HL-60 (cell line): ENCODE measurements at places on chromosomes 1 and 21.
A peak's percentile ranks its signal among the peaks of the same experiment; 100 is the strongest.

- DNase-seq = no peak
These were observed 2.0 kb upstream of the C1orf174 start for GRCh38 chr1:3902111-3902511.

- peak; percentile 46 for DNase-seq
These were observed 15.3 kb upstream of the RNF187 start for GRCh38 chr1:228471762-228472398.

DNA sequence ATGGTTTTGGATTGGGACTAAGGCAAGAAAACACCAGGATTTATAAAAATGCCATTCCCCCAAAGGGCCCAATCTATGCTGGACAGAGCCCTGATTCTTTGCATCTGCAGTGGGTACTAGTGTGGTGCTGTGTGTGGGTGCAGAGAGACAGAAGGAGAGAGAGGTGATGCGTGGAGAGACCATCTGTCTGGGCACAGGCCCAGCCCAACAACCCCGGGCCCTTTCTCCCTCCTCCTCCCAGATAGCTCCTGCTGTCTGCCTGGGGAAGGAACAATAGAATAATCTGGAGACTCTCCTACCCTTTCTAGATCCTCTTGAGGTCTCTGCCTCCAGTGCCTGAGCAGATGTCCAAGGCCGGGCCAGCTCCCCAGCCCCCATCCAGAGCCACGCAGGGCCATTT is 15.1 kb downstream of the KIAA1614 start:
- DNase-seq = no peak

DNA sequence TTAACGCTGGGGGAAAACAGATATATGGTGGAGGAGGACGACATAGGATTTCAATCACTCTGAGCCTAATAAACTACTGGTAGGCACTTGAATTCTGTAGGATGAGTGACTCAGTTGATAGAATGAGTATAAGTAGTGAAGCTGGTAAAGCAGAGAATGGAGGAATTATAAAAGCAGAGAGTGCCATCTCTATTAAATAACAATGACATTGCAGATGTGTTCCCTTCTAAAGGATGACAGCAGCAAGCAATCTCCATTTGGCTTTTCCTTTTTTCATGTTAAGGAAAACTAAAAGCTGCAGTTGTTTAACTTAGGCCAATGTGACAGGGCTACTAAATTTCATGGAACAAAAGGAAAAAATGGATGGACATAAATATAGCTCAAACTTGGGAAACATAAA is 17.5 kb downstream of the ZBTB8OS start:
- no peak for DNase-seq

- no peak for DNase-seq
These were observed 16.6 kb downstream of the SLC6A17 start for GRCh38 chr1:110166861-110167260.

GRCh38 chr1:24393892-24394291 is 19.7 kb downstream of the STPG1 start:
- DNase-seq = no peak

- no peak for DNase-seq
These were observed 390.7 kb upstream of the ZP4 start for GRCh38 chr1:238281418-238281817.

DNA sequence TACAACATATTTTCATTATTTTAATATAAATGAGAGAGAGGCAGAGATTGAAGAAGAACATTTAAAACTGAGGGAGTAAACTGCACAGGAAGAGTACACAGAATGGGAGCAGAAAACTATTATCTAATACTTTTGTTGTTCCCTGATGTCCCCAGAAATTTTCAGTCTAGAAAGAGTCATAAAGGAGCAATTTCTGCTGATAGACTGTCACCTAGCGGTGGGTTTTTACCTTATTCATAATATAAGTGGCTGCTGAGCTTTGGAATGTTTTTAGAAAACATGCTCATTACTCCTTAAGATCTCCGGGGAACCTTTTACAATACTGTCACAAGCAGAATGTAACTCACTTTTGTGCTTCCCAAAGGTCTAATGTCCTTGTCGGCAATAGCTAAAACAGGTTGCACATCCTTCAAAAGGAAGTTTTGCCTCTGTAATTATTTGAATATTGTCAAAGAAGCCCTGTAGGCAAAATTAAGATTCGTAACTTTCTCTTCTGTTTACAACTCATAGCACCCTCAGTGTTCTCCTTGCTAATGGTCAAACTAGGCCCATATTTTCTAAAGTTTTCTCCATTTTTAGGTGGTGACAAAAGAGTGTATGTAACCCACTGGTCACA is 4.9 kb upstream of the NPL start:
- DNase-seq = peak; percentile 32

DNA sequence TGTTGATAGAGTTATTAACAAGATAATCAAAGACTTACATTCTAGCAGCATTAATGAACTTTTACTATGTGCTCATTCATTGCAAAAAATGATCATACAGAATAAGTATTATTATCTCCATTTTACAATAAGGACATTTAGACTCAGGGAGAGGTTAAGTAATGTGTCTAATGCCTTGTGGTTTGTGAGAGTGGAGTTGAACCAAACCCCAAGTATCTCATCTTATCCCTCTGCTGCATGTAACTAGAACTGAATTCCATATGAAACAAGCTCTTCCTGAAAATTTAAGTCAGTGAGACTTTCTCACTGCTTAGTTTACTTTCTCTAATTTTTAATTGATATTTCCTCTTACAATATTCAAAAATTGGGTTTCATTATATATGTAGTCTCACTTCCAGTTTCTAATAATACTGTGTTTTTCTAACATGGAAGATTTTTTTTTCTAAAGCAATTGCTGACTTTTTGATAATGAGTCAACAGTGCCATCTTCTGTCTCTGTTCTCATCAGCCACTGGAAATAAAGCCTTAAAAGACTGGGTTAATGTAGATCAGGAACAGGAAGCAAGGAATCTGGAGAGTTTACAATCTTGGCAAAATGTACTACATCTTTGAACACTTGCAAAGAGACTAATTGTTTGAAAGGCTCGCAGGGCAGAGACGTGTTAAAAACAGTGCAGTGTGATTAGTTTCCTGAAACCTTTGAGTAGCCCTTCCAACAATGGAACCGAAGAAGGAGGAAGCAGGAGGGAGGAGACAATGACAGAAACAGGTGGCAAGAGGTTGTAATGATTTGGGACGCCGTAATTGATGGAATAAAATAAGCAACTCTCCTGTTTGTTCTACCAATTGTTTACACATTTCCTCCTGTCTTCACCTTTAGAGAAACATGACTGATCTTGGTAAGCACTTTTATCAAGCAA is 567.6 kb downstream of the MRPL39 start:
- DNase-seq = peak; percentile 27

GRCh38 chr1:220342853-220343252 is 70.6 kb upstream of the RAB3GAP2 start:
- no peak for DNase-seq

DNA sequence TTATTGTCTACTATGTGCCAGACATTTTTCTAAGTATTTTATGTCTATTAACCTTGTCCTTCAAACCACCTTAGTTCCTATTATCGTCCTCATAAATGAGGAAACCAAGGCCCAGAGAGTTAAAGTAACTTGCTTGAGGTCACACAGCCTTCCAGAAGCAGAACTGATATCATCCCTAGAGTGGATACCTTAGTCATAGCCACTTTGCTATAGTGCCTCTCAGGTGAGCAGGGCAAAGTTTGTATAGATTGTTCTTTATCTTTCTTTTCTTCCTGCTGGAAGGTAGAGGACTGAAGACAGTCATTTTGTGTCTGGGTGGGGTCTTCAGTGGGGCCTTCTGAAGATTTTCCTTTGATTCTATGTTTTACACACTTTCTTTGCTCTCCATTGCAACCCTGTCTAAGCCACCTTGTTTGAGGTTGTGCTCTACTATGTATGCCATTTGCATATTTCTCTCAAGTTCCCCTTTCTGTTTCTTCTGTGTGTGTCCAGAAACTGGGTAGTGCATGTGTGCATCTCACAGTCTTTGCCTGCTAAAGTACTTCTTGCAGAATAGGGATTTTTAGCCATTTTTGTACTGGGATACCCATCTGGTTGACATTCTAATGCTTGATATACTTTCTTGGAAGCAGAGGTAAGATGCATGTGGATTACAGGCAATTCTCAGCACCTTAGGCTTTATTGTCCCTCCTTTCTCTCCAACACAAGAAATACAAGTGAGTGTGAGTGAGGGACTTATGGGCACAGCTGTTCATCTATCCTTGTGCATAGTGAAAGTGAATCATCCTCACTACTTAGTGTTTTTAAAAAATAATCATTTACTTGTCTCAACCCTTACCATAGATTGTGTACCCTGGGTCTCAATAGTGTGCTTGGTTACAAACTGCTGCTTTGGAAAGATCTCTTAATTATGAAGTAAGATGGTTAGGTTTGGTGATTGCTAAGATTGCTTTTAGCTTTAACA is 207.6 kb upstream of the HMCN1 start:
- DNase-seq = peak; percentile 12

DNA sequence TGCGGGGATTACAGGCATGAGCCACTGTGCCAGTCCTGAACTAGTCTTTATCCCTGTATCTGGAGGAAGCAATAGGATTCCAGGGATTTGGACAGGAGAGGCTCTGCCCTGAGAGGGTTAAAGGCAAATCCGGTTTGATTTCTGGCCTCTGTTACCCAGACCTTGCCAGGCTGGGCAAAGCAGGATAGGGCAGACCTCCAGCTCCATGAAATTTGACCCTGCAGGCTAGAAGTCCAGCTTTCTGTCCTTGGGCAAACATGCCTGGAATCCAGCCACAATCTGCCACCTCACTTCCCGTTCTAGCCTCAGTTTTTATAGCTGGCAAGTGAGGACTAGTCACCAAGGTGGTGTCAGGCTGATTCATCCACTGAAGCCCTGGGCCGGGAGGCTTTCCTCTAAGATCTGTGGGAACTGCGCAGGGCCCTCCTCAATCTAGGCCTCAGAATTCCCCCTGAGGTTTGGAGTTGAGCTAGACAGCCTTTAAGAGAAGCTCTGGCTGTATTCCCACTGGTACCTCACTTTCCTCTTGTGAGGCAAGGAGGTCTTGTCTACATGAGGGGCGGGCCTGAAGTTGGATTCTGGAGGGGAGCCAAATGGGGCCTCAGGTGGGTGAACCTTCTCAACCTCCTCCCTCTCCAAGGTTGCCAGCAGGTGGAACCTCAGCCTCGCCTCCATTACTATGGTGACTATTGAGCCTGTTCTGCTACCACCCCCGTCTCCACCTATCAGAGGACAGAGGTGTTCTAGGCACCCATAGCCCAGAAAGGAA is 7.0 kb upstream of the P3R3URF start:
- DNase-seq = peak; percentile 51

GRCh38 chr1:47618222-47618720 is 180.4 kb downstream of the FOXD2 start:
- DNase-seq = no peak

- DNase-seq = no peak
These were observed 202.2 kb upstream of the KIAA0040 start for GRCh38 chr1:175394739-175395138.

DNA sequence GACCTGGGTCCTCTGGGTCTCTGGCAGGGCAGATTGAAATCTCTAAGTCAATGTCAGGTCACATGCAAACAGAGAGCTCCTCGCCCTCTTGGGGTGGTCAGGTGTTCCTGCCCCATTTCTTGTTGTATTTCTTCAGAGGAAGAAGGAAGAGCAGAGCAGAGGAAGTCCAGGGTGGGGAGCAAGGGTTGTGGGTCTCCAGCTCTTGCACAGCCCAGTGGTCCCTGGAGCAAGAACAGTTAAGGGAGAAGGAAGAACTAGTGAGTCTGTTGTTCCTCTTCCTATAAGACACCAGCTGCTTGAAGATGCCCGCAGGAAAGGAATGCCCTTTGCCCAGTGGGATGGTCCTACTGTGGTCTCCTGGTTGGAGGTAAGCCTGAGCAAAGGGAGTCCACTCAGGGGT is 26.3 kb downstream of the MYOG start:
- DNase-seq = peak; percentile 89

GRCh38 chr1:183841550-183841949 is 36.6 kb downstream of the RGL1 start:
- no peak for DNase-seq

- peak; percentile 3 for DNase-seq
These were observed 302.7 kb downstream of the DUSP10 start for GRCh38 chr1:221439008-221439746.
